ENCODE measurements at places on chromosomes 7 and 10. TPM values are rescaled to one million over a fixed set of nuclear protein-coding genes. Genes with fewer than 3 reads are reported as not detected.
A peak's percentile ranks its signal among the peaks of the same experiment; 100 is the strongest.

DNA sequence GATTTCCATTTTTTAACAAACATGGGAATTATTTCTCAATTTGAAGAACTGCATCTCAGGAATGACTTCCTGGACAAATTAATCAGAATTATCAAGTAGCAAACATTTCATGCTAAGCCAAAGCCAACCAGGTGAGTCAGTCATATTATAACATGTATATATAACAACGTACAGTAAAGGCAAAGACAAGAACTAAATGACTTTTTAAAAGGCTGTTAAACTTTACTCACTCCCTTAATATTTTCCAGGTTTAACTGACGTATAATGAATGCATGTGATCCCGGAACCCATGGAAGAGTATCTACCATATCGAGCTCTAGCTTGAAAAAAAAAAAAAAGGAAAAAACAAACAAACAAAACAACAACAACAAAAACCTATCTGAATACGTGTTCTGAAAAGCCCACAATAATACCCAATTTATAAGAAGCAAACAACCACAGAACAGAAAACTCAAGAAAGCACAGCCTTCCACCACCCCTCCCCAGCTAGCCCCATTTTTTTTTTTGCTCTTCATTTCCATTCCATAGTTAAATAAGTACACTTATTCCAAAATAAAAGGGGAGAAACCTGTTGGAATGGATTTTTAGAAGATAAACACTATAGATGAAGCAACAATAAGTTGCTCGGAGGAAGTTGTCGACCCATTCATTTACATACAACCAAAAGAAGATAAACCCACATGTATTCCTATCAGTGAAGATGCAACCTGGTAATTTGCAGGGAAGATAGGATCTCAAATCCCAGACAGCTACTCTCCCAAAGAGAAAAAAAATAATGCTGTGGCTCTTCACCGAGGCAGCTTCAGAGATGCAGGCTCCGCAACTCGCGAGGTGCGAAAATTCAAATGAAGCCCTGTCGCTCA, 537 bp downstream of the NAPEPLD start:
- H3K4me3 ChIP-seq: peak overlapping the region; percentile 69
- H3K4me1 ChIP-seq: peaks cover 21% of the 10 kb centered on the region
- peak overlapping the region; percentile 97 for H3K27ac ChIP-seq
- H3K36me3 ChIP-seq: no peaks in the 10 kb centered on the region
- no peaks in the 10 kb centered on the region for H3K27me3 ChIP-seq
- DNase-seq: no peak

DNA sequence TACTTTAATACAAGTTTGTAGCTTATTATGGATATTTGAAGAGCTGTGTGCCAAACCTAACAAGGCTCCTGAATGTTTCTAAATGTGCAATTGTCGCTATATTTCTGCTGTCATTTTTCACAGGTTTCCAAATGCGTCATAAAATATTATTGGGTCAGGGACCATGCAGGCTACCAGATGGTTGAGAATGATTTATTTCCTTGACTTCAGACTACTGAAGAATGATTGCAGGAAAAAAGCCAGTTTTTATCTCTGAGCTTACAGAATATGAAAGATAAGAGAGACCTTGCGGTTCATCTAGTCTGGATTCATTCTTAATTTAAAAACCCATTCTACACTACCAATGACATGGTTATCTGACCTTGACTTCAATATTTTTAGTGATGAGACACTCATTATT, 55.2 kb downstream of the TSPAN12 start:
- no peak overlapping the region for H3K27ac ChIP-seq
- H3K27me3 ChIP-seq: no peaks in the 10 kb centered on the region
- no peak for DNase-seq
- H3K4me3 ChIP-seq: no peak overlapping the region

DNA sequence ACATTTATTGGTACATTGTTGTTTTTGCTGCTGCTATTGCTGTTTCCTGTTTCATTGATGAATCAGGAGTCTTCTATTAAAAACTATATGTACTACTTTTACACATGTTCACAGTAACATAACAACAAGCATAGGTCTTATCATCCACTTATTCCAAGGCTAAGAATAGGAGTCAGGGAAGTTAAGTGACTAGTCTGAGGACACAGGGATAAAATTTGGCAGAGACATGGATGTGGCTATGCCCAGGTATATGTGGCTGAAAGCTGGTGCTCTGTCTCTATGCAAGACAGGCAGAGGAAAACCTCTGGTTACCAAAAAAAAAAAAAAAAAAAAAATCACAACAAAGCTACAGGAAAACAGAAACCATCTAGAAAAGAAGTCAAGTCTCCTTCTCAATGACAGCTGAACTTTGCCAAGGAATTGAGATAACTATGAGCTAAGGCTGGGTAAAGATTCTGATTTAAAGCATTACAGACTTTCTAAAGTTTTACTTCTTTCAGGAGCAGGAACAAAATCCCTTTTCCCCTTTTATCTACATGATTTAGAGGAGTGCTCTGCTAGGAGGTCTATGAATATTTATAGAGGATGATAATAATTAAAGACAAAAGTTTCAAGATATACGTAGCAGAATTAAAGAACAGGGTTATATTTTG, 70.0 kb downstream of the GPR141 start:
- no peaks in the 10 kb centered on the region for H3K27me3 ChIP-seq
- H3K4me3 ChIP-seq: no peak overlapping the region
- no peaks in the 10 kb centered on the region for H3K4me1 ChIP-seq
- DNase-seq: no peak
- H3K27ac ChIP-seq: no peak overlapping the region
- H3K36me3 ChIP-seq: no peaks in the 10 kb centered on the region

The CCL24 gene
- total RNA-seq: not detected

The SUN1 gene
- 97.5 TPM for total RNA-seq

All from right atrium auricular region (tissue), 2 donors.